ENCODE measurements at places on chromosomes 6 and 20. TPM values are rescaled to one million over a fixed set of nuclear protein-coding genes. Genes with fewer than 3 reads are reported as not detected.

The CDSN gene
- not detected for polyA plus RNA-seq

The MTCH1 gene
- 94.7 TPM for polyA plus RNA-seq

The PRPH2 gene
- polyA plus RNA-seq, result 0.08 TPM

DNA sequence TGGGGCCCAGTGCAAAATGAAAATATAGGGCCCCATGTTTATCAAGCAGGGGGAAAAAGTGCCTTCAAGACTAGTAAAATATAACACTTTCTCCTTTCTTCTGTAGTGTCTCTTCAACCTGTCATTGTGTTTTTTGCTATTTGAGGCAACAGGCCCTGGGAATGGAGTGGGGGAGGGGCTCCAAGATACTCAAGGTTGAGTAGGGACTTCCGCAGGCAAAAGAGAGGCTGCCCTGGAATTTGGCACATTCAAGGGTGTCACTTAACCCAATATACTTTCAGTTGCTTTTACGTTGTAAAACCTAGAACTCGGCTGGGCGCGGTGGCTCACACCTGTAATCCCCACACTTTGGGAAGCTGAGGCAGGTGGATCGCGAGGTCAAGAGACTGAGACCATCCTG is 154.9 kb downstream of the ALDH8A1 start:
- no peaks in the 10 kb centered on the region for H3K4me1 ChIP-seq
- no peak overlapping the region for H3K27ac ChIP-seq
- H3K4me3 ChIP-seq, result no peak overlapping the region
- no peaks in the 10 kb centered on the region for H3K36me3 ChIP-seq

DNA sequence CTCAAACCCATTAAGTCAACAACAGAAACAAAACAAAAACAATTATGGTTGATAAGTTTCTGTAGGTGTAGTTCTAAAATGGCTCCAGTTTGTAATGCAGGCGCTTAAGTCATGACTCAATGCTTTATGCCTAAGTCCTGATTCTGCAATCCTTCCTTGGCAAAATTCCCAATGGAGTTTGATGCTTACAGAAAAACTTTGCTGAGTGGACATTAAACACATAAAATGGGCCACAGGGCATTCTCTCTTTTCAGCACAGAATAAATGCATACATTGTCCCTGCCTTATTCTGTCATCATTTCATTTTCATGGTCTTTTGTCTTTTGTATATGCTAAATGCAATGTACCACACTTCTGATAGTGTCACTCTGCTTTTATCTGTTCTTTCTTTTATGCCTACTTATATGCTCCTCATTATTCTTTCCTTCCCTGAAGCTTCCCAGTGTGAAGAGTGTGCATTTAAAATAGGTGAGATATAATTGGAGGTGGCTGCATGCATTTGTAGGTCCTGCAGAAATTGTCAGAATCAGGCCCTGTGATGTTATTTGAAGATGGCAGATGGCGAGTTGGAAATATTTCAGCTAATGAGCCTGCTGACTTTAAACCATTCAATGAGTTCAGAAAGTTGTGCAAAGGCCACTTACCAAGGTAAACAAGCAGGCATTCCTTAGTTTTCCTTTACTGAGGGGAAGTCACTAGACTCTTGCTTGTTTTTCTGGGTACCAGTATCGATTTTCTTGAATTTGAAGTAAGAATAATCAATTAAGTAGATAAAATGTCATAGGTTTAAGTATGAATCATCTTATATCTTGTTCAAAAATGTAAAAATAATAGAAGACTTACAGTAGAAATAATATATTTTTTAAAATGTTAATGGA is 313.1 kb downstream of the TRDN start:
- H3K27me3 ChIP-seq, result no peaks in the 10 kb centered on the region
- DNase-seq, result no peak
- H3K27ac ChIP-seq, result no peak overlapping the region
- no peaks in the 10 kb centered on the region for H3K36me3 ChIP-seq

DNA sequence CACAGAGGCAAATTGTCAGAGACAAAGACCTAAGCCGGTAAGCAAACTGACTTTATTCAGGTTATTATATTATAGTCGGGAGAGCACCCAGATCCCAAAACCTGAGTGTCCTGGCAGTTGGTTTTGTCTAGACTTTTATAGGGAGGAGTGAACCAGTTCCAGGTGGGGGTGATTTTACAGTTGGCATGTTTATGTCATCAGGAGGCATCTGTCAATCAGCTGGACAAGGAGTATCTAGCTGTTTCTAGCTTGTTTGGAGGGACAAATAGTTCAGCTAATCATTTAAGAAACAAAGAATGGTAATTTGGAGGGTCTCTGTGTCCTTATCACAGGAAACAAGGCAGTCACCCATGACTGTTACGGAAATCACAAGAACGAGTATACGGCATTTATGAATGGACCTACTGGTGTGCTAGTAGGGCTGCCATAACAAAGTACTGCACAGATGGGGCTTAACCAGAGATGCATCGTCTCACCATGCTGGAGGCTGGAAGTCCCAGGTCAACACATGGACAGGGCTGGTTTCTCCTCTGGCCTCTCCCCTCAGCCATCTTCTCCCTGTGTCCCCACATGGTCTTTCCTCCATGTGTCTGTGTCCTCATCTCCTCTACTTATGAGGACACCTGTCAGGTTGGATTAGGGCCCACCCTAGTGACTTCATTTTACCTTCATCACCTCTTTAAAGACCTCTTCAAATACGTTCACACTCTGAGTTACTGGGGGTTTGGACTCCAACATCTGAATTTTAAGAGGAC is 122.7 kb downstream of the LY86 start:
- no peak overlapping the region for H3K27ac ChIP-seq
- peaks cover 15% of the 10 kb centered on the region for H3K4me1 ChIP-seq
- peaks cover 3% of the 10 kb centered on the region for H3K27me3 ChIP-seq
- no peak overlapping the region for H3K4me3 ChIP-seq

GRCh38 chr20:11001764-11002540 is 328.2 kb upstream of the JAG1 start:
- no peak overlapping the region for H3K27ac ChIP-seq
- H3K4me3 ChIP-seq, result no peak overlapping the region
- DNase-seq, result no peak
- no peaks in the 10 kb centered on the region for H3K4me1 ChIP-seq
- no peaks in the 10 kb centered on the region for H3K36me3 ChIP-seq

Measured in immature natural killer cell (primary cell).